ENCODE measurements at places on chromosomes 6 and 20. TPM values are rescaled to one million over a fixed set of nuclear protein-coding genes. Genes with fewer than 3 reads are reported as not detected.
A peak's percentile ranks its signal among the peaks of the same experiment; 100 is the strongest.

The CENPW gene
- total RNA-seq: 104 TPM

- H3K27me3 ChIP-seq: no peaks in the 10 kb centered on the region
- peaks cover 33% of the 10 kb centered on the region for H3K36me3 ChIP-seq
- peaks cover 17% of the 10 kb centered on the region for H3K4me1 ChIP-seq
Observed at GRCh38 chr6:12012038-12012557, at the start of gene HIVEP1. HIVEP1 (plus strand) TSS chr6:12012312; CDS start chr6:12015629, 3,317 bp downstream.

- H3K4me1 ChIP-seq: no peaks in the 10 kb centered on the region
- no peak overlapping the region for H3K27ac ChIP-seq
- no peak overlapping the region for H3K4me3 ChIP-seq
- DNase-seq: no peak
- no peaks in the 10 kb centered on the region for H3K36me3 ChIP-seq
Observed at GRCh38 chr6:167341665-167342655, 17.1 kb downstream of the TTLL2 start.

GRCh38 chr6:28433119-28433518 is 10.2 kb downstream of the ZSCAN23 start:
- no peak overlapping the region for H3K27ac ChIP-seq
- DNase-seq: peak; percentile 32
- H3K27me3 ChIP-seq: no peaks in the 10 kb centered on the region
- H3K36me3 ChIP-seq: no peaks in the 10 kb centered on the region

DNA sequence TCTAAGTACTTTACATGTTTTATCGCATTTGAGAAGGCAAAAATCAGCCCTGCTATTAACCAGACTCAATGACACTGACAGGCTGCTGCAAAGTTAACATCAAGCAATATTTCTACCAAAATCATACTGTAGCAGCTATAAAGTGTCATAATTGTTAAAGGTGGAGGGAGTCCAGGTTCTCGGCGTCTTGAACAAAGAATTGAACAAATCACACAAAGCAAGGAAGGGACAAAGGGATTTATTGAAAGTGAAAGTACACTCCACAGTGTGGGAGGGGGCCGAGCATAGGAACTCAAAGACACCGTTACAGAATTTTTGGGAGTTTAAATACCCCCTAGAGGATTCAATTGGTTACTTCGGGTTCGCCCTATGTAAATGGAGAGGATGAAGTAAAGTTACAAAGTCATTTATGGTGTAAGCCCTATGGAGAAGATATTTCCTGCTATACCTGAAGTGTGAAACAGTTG is 12.9 kb upstream of the ZNF391 start:
- H3K36me3 ChIP-seq: no peaks in the 10 kb centered on the region
- peak; percentile 33 for DNase-seq
- peaks cover 3% of the 10 kb centered on the region for H3K4me1 ChIP-seq
- peak overlapping the region; percentile 70 for H3K27ac ChIP-seq
- H3K4me3 ChIP-seq: peak overlapping the region; percentile 66

The PLN gene
- total RNA-seq: 0.09 TPM

The RBCK1 gene
- 54.2 TPM for total RNA-seq

The CYP39A1 gene
- not detected for total RNA-seq

The FERMT1 gene
- 0.07 TPM for total RNA-seq

DNA sequence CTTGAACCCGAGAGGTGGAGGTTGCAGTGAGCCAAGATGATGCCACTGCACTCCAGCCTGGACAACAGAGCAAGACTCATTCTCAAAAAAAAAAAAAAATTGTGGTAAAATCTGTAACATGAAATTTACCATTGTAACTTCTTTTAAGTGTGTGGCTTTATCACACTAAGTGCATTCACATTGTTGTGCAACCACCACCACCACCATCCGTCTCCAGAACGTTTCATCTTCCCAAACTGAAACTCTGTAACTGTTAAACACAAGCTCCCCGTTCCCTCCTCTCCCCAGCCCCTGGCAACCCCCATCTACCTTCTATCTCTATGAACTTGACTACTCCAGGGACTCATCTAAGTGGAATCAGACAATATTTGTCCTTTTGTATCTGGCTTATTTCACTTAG is 29.7 kb downstream of the PDRG1 start:
- H3K4me1 ChIP-seq: peaks cover 16% of the 10 kb centered on the region
- no peaks in the 10 kb centered on the region for H3K36me3 ChIP-seq
- no peak for DNase-seq
- H3K27me3 ChIP-seq: peaks cover 41% of the 10 kb centered on the region
- no peak overlapping the region for H3K4me3 ChIP-seq
- H3K27ac ChIP-seq: no peak overlapping the region

DNA sequence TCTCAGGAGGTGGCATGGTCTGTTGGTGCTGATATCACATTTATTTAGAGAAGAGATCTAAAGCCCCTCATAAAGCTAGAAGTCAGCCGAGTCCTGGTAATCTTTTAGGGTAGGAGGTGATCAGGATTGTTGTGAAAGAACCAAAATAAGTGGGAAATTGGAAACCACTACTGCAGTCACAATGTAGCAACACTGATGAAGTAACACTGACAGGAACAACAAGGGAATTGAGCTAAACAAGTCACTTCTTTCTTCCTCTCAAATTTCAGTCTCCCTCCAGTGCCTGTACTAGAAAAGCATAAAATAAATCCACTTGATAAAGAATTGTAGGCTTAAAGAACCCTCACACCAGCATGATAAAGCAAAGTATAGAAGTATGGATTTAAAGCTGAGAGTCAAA is 1509.0 kb downstream of the GRIK2 start:
- no peak for DNase-seq
- no peaks in the 10 kb centered on the region for H3K36me3 ChIP-seq
- H3K4me1 ChIP-seq: no peaks in the 10 kb centered on the region
- no peak overlapping the region for H3K4me3 ChIP-seq
- no peaks in the 10 kb centered on the region for H3K27me3 ChIP-seq
- no peak overlapping the region for H3K27ac ChIP-seq

DNA sequence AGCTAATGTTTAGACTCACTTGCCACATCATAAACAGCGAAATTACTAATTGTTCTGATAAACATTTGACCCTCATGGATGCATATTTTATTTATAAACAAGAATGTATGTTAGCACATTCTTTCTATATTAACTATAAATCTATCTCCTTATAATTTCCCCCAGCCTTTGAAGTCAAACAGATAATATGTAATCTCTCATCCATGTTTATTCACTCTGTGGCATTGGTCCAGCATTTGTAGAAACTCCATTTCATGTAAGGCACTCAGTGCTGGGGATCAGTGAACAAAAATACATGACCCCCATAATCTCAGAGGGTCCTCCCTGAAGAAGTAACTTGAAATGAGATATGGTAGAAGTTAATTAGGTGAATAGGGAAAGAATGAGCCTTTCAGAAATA is 856.9 kb downstream of the EYS start:
- H3K36me3 ChIP-seq: no peaks in the 10 kb centered on the region
- H3K27me3 ChIP-seq: no peaks in the 10 kb centered on the region
- no peak overlapping the region for H3K27ac ChIP-seq
- no peak overlapping the region for H3K4me3 ChIP-seq
- H3K4me1 ChIP-seq: no peaks in the 10 kb centered on the region

The SAYSD1 gene
- total RNA-seq: 12.4 TPM

DNA sequence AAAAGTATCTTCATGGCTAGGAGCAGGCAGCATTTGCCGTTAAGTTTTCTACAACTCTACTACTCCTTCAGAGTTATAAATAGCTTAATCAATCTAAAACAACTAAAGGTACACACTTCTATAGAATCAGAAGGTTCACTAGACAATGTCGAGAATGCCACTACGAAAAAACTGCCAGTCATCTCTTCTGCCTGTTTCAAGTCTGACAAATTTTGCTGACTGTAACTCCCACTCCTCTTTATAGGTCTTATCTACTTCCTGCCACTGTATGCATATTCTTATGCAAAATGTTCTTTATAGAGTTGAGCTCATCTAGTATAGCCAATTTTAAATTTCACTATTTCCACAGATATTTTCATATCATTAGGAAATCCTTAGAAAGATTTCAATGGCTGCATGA is 160.1 kb downstream of the EYS start:
- no peaks in the 10 kb centered on the region for H3K36me3 ChIP-seq
- no peak for DNase-seq
- H3K27ac ChIP-seq: peak overlapping the region; percentile 64
- no peaks in the 10 kb centered on the region for H3K27me3 ChIP-seq

The GNMT gene
- 0.18 TPM for total RNA-seq

- DNase-seq: no peak
- H3K4me3 ChIP-seq: no peak overlapping the region
- peaks cover 4% of the 10 kb centered on the region for H3K27me3 ChIP-seq
- no peaks in the 10 kb centered on the region for H3K4me1 ChIP-seq
Observed at GRCh38 chr20:33132513-33133372, 35.2 kb upstream of the BPIFA2 start.

DNA sequence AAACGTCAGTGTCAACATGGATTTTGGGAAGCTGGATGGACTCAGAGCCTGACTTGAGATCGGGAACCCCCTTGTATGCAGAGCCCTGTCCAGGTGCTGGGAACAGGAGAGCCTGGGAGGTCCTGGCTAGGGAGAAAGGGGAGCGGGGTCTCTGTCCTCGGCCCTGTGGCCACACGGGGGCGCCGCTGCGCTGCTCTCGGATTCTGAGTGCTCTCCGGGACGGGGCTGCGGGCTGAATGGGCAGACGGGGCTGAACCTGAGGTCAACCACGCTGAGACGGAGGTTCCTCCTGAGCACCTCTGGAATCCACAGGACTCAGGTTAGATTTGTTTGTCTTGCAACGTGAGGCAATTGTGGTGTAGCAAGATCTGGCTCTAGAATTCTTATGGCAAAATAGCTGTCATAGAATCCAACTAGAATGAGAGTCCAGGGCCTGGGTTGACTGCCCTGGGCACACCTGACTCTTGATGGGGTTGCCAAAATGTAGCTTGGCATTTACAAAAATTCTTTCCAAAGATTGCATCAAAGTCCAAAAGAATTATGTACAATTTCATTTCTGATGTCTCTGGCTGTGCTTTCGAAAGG is 20.6 kb upstream of the HLA-F start:
- no peaks in the 10 kb centered on the region for H3K36me3 ChIP-seq
- H3K4me1 ChIP-seq: no peaks in the 10 kb centered on the region
- no peak overlapping the region for H3K4me3 ChIP-seq
- no peaks in the 10 kb centered on the region for H3K27me3 ChIP-seq
- H3K27ac ChIP-seq: no peak overlapping the region
- peak; percentile 81 for DNase-seq

- no peaks in the 10 kb centered on the region for H3K36me3 ChIP-seq
- H3K27ac ChIP-seq: no peak overlapping the region
- peaks cover 27% of the 10 kb centered on the region for H3K27me3 ChIP-seq
- DNase-seq: no peak
- H3K4me1 ChIP-seq: no peaks in the 10 kb centered on the region
Observed at GRCh38 chr6:12291839-12292604, 1.9 kb downstream of the EDN1 start.

DNA sequence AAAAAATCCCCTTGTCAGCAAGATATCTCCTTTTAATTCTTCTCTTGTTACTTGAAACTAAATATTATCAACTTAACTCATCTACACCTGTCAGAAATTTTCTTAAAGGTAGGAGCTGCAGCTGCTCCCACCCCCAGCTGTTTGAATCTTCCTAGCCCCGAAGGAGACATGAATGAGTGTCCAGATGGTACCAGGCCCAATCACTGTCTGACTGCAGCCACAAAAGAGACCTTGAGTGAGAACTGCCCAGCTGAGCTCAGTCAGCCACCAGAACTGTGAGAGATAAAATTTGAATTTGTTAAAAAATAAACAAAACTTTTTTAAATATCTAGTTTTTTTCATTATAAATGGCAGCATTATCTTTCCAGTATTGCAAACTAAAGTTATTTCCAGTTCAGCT is 84.7 kb downstream of the PRSS35 start:
- H3K27me3 ChIP-seq: peaks cover 5% of the 10 kb centered on the region
- no peaks in the 10 kb centered on the region for H3K4me1 ChIP-seq
- H3K4me3 ChIP-seq: no peak overlapping the region
- H3K36me3 ChIP-seq: no peaks in the 10 kb centered on the region
- no peak overlapping the region for H3K27ac ChIP-seq

DNA sequence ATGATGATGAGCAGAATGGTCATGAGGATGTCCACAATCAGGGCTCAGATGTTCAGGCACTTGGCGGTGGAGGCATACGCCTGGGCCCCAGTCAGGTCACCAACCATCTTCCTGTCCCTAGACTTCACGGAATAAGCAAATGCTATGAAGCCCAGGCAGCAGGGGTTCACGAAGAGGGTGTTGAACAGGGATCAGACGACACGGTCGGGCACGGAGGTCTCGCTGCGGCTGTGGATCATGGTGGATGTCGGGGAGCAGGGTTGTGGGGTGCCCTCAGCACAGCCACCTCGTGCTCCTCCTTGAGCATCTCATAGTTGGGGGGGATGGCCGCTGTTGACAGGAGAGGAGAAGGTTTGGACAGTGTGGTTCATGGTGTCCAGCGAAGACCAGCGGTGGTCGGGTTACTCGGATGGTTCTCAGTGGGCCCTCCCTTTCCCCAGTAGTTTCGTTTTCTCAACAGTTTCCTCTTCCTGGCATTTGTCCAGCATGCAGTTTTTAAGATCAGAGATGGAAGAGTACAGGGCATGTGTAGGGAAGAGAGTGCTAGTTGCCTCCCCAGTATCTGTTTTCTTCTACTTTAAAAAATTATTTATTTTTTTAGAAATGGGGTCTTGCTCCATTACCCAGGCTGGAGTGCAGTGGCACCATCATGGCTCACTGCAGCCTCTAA is 20.3 kb upstream of the SPDEF start:
- no peaks in the 10 kb centered on the region for H3K36me3 ChIP-seq
- H3K27me3 ChIP-seq: no peaks in the 10 kb centered on the region
- no peak for DNase-seq
- peaks cover 27% of the 10 kb centered on the region for H3K4me1 ChIP-seq
- no peak overlapping the region for H3K27ac ChIP-seq

The CAPN11 gene
- 0.18 TPM for total RNA-seq

The SERAC1 gene
- 4.2 TPM for total RNA-seq

DNA sequence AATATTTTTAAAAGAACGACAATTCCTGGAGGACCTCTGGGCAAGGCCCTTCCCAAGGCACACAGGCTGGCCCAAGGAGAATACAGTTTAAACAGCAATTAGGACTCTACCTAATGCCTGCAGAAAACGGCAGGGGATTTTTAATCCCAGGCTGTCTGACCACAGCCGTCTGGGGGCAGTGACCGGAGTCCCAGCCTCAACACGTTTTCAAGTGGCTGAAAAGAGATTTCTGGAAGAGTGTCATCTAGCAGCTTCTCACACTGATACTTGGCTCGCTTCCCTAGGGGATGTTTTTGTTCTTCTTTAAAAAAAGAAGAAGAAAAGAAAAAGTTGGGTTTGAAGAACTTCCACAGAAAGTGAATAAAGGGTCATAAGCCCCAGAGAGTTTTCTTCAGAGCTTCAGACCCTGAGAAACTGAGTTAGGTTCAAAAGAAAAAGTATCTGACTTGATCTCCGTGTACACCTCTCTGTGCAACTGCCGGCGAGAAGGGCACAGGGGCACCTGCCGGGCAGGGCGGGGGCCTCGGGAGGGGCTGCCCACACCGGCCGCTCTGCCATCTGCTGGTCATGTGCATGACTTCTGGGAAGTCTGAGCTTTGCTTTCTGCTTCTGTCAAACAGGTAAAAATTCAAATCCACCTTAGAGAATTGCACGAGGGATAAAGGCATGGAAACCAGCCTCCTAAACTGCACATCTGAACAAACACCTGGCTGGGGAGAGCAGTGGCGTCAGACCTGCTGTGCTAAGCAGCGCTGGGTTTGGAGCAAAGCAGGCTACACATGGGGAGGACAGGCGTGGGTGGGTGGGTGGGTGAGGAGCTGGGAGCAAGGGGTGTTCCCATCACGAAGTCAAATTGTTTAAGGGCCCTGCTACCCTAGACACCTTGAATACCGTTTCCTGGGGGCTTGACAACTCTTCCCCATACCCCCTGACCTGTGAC is 33.0 kb downstream of the RRBP1 start:
- no peak overlapping the region for H3K27ac ChIP-seq
- peak; percentile 27 for DNase-seq

The SLC25A27 gene
- total RNA-seq: not detected

The NFKBIL1 gene
- 28.7 TPM for total RNA-seq

Data from K562 (cell line).